ENCODE measurements at places on chromosomes 3 and 15. TPM values are rescaled to one million over a fixed set of nuclear protein-coding genes. Genes with fewer than 3 reads are reported as not detected.

The CCDC33 gene
- 0.25 TPM for total RNA-seq

The ITGB5 gene
- 22.9 TPM for total RNA-seq

The FES gene
- total RNA-seq: 3.7 TPM

The SLC12A1 gene
- total RNA-seq: 0.98 TPM

The GP5 gene
- total RNA-seq: under 0.01 TPM

The IFT80 gene
- total RNA-seq: 55.3 TPM

The MYL3 gene
- 0.49 TPM for total RNA-seq

The WDR49 gene
- total RNA-seq: 6.9 TPM

The THUMPD3 gene
- 60.2 TPM for total RNA-seq

The UBAP1L gene
- total RNA-seq: 2.0 TPM

The SOX14 gene
- not detected for total RNA-seq

The ZMYND10 gene
- 5.9 TPM for total RNA-seq

The NR2F2 gene
- total RNA-seq: 4.4 TPM

The MEIS2 gene
- total RNA-seq: 242 TPM

The HRG gene
- not detected for total RNA-seq

The FEZF2 gene
- total RNA-seq: 15.2 TPM

The ZDHHC23 gene
- 6.4 TPM for total RNA-seq

The GOLGA8O gene
- total RNA-seq: under 0.01 TPM

The PP2D1 gene
- not detected for total RNA-seq

The CXCR6 gene
- not detected for total RNA-seq

The SERPINI1 gene
- 105 TPM for total RNA-seq

The VGLL3 gene
- total RNA-seq: 2.0 TPM

The ANKRD63 gene
- 0.49 TPM for total RNA-seq

Measured in temporal lobe (tissue), 4 donors.